ENCODE measurements at places on chromosomes 4 and X.

DNA sequence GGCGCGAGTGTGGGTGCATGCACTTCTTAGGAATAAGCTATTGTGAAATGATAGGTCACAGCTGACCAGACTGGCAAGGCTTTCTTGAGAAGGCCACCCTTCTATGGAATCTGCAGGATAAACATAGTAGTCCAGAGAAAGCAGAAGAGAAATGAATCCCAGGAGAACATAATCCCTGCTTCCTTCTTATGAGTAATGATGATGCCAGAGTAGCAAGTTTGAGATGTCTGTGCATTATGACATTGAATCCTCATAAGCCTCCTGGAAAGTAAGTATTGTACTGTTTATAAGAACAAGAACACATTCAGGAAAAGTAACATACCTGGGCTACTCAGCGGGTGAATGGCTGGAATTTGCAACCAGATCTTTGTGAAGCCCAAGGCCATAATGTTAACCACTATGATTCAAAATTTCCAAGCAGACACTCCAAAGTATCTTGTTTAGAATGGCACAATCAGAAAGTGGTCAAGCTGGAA is 272.1 kb upstream of the HS3ST1 start:
- DNase-seq: no peak

GRCh38 chrX:30935985-30936384 is 46.9 kb upstream of the TAB3 start:
- DNase-seq: no peak

DNA sequence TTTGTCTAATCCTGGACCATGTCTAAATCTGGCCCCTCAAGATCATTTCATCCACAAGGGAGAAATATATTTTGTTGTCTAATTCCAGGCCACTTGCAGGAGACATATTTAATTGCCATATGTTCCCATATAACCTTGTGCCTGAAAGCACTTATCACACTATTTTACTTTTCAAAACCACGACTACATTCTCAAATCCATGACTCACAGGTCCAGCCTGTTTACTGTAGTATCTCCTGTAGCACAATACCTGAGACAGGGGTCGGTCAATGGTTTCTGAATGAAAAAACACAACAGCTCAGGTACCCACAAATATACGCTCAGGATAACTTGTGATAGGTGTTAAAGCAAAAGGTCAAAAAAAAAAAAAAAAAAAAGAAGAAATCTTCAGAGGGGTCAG is 60.9 kb downstream of the SEC24D start:
- DNase-seq: no peak

GRCh38 chr4:119736559-119736958 is 108.0 kb upstream of the PDE5A start:
- no peak for DNase-seq

DNA sequence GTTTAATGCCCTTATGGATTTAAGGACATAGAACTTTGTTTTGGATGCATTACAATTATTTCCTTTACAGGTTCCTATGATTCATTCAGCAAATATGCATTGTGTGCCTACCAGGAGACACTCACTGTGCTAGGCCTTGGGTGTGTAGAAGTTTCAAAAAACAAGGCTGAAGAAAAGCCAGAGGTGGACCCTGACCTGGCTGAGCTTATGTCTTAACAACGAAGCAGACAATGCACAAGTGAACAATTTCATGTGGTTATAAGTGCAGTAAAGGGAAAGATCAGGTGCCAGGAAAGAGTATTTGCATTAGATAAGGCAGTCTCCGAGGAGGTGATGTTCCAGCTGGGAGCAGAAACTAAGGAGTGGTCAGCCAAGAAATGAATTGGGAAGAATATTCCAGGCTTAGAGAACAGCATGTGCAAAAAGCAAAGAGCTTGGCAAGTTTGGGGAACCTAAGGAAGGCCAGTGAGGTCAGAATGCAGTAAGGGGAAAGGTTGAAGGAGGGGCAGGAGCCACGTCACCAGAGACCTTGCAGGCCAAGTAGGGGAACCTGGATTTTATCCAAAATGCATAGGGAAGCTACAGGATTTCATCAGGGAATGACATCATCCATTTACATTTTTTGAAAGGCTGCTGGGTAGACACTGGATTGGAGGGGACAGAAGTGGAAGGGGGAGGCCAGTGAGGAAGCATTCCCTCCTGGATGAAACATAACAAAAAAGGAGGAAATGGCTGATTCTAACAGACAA is 193.6 kb downstream of the SOWAHB start:
- no peak for DNase-seq

DNA sequence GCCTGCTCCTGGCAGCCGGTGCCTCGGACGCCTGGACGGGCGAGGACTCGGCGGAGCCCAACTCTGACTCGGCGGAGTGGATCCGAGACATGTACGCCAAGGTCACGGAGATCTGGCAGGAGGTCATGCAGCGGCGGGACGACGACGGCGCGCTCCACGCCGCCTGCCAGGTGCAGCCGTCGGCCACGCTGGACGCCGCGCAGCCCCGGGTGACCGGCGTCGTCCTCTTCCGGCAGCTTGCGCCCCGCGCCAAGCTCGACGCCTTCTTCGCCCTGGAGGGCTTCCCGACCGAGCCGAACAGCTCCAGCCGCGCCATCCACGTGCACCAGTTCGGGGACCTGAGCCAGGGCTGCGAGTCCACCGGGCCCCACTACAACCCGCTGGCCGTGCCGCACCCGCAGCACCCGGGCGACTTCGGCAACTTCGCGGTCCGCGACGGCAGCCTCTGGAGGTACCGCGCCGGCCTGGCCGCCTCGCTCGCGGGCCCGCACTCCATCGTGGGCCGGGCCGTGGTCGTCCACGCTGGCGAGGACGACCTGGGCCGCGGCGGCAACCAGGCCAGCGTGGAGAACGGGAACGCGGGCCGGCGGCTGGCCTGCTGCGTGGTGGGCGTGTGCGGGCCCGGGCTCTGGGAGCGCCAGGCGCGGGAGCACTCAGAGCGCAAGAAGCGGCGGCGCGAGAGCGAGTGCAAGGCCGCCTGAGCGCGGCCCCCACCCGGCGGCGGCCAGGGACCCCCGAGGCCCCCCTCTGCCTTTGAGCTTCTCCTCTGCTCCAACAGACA is 4.4 kb downstream of the SOD3 start:
- no peak for DNase-seq

- no peak for DNase-seq
Measured at GRCh38 chr4:163295138-163295537, 37.3 kb downstream of the NPY1R start.

DNA sequence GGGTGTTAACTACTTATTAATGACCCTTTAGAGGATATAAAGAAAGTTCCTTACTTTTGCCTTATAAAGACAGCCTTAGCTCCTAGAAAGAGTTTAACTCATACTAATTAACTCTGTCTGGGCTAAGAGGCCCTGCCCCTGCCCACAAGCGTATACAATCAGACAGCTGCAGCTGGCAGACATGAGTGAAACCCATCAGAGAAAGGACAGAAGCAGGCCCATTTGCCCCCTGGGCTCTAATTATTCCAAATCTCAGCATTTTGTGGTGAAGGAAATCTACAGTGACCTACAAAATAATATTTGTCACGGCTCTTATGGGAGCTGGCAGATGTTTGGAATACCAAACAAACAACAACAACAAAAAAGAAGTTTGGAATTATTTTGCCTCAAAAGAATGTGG is 71.8 kb downstream of the CHRDL1 start:
- no peak for DNase-seq

GRCh38 chr4:75895744-75896314 is 6.4 kb downstream of the PPEF2 start:
- DNase-seq: peak; percentile 54

DNA sequence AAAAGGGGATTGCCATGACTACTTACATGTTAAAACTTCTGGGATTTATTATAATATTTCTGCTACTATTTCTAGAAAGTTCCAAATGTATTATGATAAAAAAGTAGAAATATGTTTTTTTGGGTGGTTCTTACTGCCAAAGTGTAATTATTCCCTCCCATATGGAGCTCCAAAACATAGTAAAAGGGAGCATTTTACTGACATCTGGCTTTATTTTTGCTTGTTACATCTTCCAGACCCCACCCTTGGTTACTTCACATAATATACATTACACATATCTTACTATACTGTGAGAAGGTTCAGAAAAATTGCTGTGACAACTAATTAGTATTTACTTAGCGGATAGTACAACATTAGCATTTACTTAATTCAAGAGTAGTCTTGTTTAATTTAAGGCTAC is 205.1 kb upstream of the TLL1 start:
- DNase-seq: no peak

DNA sequence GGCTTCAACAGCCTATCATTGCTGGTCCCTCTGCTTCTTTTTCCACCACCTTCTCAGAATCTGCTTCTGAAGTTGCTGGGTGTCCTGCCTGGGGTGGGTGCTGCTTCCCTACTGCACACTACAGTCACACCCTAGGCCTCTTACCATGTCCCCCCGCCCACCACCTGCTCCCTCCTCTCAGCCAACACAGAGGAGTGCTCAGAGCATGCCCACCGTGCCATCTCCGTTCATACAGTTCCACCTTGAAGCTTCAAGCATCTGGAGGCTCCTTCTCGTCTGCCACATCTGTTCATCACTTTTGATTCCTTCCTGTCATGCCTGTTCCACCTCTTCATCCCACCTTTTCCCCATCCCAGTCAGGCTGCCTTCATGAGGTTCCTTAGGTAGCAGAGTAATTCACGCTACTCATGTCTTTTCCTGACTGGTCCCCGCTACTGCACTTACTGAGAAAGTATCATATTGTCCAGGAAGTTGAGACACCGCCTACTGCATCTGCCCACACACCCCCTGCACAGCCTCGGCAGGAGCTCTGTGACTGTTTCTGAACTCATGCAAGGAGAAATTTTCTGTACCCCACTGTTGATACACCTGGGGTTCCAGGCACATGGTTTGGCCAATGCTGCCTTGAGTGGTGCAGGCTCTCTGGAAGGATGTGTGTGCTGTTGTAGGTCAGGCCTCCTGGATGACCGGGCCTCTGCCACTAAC is 39.5 kb downstream of the HADH start:
- DNase-seq: no peak

GRCh38 chr4:32136081-32136787 is 1416.1 kb downstream of the PCDH7 start:
- DNase-seq: no peak

- no peak for DNase-seq
Measured at GRCh38 chrX:153333266-153333665, 687 bp upstream of the ZNF275 start.

GRCh38 chr4:173282626-173283025 is 51.5 kb downstream of the HMGB2 start:
- DNase-seq: no peak

- DNase-seq: no peak
Measured at GRCh38 chr4:48945981-48946380, 39.4 kb upstream of the OCIAD2 start.

GRCh38 chrX:20144491-20144890 is 2.9 kb upstream of the EIF1AX start:
- no peak for DNase-seq

- DNase-seq: no peak
Measured at GRCh38 chrX:106912864-106913263, 7.3 kb upstream of the CLDN2 start.

DNA sequence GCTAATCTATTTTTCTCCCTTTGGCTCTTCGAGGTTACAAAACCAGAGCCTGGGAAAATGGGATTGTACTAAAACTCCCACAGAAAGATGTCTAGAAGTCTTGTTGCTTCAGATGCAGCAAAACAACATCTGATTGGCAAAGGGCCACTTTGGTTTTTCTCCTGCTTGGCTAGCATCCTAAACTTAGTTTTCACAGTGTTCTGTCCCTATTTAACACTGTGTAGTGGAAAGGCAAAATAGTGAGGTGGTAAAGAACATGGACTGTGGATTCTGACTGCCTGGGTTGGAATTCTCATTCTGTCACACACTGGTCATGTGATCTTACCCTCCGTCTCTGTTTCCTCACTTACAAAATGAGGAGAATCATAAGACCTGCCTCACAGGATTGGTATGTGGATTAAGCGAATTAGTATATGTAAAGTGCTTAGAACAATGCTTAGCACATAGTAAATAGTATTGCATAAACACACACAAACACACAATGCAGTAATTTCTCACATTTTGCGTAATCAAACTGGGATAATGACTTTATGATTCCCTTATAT is 23.5 kb downstream of the TIGD2 start:
- DNase-seq: no peak

GRCh38 chrX:20037186-20037585 is 46.3 kb upstream of the BCLAF3 start:
- DNase-seq: no peak

DNA sequence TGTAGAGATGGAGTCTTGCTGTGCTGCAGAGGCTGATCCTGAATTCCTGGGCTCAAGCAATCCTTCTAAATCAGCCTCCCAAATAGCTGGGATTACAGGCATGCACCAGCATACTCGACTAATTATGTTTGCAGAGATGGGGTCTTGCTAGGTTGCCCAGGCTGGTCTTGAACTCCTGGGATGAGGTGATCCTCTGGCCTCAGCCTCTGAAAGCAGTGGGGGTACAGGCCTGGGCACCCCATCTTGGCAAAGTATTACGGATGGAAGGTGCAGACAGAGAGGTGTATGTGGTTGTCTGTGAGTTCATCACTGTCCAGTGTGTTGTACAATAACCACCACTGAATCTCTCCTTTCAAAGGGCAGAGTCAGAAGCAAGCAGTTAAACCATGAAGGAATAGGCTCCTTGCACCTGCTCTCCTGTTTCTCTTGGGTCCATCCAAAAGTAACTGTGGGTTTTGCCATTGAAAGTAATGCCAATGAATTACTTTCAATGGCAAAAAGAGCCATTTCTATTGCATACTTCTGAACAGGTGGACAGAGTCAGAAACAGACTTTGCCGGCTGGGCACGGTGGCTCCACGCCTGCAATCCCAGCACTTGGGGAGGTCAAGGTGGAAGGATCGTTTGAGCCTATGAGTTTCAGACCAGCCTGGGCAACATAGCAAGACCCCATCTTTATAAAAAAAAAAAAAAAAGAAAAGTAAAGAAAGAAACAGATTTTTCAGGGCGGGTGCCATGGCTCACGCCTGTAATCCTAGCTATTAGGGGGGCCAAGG is 7.0 kb upstream of the AKAP17A start:
- DNase-seq: no peak

GRCh38 chrX:23765449-23765848 is 17.5 kb upstream of the SAT1 start:
- DNase-seq: no peak

GRCh38 chr4:88018466-88018865 is 11.0 kb downstream of the PKD2 start:
- no peak for DNase-seq

GRCh38 chrX:37958525-37959211 is 47.7 kb upstream of the SYTL5 start:
- DNase-seq: no peak

DNA sequence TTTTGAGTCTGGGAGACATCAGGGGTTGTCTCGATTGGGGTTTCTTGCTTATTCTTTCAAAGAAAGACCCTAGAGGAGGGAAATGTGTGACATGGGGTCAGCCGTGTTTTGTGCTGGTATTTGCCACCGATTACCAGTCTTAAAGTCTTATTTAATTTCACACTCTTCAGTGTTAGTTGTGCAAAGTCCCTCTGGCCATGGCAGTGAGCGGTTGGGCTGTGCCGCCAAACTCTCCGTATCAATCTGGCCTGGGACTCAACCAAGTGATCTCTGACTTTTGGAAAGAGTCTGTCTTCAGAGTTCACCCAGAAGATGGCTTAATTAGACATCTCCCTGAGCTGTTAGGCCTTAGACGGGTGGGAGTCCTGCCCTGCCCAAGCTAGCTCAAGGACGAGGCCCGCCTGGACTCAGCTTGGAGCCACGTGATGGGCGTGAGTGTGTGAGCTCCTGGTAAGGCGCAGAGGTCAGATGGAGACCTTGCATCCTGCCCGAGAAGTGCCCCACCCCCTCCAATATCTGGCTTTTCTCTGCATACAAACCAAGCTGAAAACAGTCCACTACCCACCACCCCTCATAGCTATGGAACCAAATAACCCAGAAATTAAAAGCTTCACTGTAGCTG is 3.8 kb upstream of the PITX2 start:
- DNase-seq: no peak

GRCh38 chr4:17218786-17219185 is 293.1 kb downstream of the QDPR start:
- DNase-seq: no peak

Data from CD4-positive, CD25-positive, alpha-beta regulatory T cell (primary cell).